ENCODE measurements at places on chromosomes 2 and 18. TPM values are rescaled to one million over a fixed set of nuclear protein-coding genes. Genes with fewer than 3 reads are reported as not detected.

- no peak for DNase-seq
Observed at GRCh38 chr2:191176305-191176704, 25.5 kb upstream of the STAT4 start.

The CYRIA gene
- total RNA-seq = 32.4 TPM

The STAM2 gene
- total RNA-seq = 22.9 TPM

- DNase-seq = no peak
Observed at GRCh38 chr2:225463449-225463848, 63.9 kb downstream of the NYAP2 start.

- DNase-seq = no peak
Observed at GRCh38 chr2:187055463-187055862, 206.5 kb upstream of the ZSWIM2 start.

DNA sequence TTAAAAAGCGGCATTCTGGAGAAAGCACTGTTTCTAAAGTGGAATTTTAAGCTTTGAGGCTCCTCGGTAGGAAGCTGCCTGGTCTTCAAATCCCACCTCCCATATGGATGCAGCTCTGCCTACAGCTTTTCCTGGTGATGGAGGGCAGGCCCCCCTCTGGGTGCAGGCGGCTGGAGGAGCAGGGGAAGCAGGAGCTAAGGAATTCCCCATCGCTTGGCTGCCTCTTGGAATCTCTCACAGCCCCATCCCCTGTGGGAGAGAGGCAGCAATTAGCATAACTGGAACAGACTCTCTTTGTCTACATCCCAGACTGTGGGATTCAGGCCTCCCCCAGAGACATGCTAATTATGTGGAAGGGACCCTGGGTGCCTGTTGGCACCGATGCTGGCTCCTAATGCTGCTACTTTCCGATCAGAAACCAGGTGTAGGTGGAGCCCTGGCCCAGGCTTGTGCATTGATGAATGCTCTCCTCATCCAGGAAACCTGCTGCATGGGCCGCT is 51.3 kb downstream of the LIPG start:
- DNase-seq = no peak

The STPG4 gene
- not detected for total RNA-seq

DNA sequence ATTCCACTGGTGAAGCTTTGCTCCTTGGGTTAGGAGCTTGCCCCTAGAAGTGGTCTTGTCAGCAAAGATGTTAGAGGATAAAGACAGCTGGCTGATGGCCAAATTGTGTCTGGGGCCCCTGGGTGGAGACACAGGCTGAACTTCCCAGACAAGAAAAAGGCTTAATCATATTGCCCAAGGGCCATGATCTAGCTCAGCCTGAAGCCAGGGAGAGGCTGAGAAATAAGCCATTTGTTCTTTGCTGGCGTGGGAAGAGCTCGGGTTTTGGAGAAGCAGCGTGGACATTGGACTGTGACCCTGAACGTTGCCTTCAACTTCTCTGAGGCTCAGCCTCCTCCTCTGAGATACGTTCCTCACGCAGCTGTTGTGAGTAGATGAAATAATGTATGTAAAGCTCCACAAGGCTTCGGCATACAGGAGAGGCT is 153.0 kb downstream of the ZFP36L2 start:
- no peak for DNase-seq

The PTPRN gene
- total RNA-seq = 1.1 TPM

The HOXD4 gene
- total RNA-seq = 3.5 TPM

The TXNDC2 gene
- total RNA-seq = not detected

- no peak for DNase-seq
Observed at GRCh38 chr2:522776-523175, 154.4 kb downstream of the TMEM18 start.

DNA sequence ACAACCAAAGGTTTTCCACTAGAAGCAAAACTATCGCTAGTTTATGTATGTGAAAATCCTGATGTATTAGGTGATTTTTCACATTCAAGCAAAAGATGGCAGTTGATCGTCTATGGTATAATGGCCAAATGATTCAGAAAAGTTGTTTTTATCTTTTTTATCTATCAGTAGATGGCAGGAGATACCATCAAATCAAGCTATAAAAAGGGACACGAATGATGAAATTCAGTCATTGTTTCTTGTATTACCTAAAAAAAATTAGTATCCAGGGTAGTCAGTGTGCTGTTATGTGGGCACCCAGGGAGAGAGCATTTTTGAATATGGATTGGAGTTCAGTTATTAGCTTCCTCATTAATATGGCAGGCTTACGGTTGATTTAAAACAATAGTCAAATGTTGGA is 22.9 kb upstream of the CAVIN2 start:
- DNase-seq = no peak

The SERPINB2 gene
- not detected for total RNA-seq

DNA sequence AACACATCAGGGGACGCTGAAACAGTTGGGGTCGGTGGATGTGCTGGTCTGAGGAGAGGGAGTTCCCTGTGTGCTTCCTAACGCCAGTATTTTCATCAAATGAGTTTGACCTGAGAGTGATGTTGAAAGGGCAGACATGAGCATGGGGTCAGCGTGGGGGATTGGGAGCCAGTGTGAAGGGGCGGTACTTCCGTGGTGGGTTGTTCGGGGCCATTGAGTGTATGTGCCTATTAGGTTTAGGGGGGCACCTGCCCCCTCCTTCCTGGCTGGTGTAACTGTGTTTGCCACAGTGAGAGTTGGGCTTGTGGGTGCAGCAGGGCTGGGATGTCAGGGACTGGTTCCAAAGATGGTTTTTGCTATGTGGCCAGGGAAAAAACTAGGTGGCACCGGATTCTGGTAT is 24.4 kb downstream of the SPEG start:
- DNase-seq = no peak

The ERICH2 gene
- total RNA-seq = 1.6 TPM

- DNase-seq = no peak
Observed at GRCh38 chr2:82062463-82062862, 1757.9 kb upstream of the LRRTM1 start.

The GNLY gene
- total RNA-seq = not detected

DNA sequence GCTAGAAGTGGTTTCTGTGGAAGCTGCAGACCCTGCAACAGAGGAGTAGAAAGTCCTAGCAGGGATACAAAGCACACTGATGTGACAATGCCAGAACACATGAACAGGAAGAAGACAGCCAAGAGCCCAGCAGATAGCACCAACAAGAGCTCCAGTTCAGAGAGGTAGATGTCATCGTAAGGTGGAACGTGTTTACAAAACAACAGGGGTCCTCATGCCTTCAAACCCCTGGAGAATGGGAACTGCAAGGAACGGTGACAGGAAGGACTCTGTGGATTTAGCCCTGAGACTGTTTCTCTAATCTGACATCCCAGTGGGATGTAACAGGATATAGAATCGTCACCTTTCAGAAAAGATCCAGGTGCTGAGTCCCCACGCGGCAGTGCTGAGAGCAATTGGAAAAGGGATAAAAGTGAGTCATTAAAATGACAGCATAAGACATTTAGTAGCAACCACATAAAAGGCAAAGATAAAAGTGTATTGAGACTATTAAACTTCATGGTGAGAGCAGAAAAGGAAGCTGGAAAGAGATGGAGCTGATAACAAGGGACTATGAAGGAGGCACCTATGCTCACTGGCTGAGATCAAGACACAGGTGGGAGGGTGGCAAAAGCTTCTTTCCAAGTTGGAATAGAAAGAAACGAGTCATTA is 195.2 kb downstream of the FBXO15 start:
- no peak for DNase-seq

DNA sequence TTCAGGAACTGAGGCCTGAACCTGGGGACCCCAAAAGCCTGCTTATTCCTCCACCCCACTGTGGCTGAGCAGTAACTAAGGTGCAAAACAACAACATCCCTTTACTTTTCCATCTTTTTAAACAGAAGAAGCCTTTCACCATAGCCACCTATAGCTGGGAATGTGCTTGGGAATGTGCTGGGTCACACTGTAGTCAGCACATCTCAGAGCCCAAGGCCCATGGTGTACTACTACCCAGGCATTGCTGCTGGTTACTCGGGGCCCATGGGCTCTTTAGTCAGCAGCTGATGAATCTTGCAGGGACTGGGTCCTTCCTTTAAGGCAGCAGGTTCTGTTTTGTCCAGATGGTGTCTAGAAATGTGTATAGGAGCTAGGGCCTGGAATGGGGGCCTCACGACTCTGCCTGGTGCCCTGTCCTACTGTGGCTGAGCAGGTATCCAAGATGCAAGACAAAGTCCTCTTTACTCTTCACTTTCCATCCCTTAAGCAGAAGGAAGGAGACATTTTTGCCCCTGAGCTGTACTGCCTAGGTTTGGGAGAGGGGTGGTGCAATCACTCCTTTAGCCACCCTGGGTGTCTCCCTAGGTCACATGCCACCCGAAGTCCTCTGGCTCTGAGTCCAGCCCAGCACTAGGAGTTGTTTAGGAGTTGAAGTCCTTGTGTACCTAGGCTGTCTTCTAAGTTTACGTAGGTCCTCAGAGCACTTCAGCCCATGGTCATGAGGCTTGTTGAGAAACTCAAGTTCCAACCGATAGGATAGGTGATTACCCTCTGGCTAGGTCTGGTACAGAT is 70.1 kb downstream of the OXER1 start:
- DNase-seq = no peak

GRCh38 chr18:57441071-57441794 is 6.1 kb downstream of the ONECUT2 start:
- no peak for DNase-seq

The CCDC148 gene
- 2.2 TPM for total RNA-seq

The GKN2 gene
- total RNA-seq = 0.36 TPM

DNA sequence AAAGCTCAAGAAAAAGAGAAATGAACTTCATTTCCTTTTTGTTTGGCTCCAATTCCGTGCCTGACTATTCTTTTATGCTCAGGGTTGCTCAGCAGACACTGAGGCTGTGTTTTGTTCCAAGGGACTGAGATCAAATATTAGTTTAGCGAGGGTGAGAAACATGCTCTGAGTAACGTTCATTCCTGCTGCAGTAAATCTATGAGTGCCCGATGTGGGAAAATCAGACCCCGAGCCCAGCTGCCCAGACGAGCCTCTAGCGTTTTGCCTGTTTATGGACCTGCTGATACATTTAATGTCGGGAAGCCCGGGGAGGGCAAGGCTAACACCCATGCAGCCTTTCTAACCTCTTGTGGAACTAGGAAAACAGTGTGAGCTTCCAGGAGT is 119.2 kb downstream of the VAPA start:
- DNase-seq = no peak

The BMP10 gene
- not detected for total RNA-seq

DNA sequence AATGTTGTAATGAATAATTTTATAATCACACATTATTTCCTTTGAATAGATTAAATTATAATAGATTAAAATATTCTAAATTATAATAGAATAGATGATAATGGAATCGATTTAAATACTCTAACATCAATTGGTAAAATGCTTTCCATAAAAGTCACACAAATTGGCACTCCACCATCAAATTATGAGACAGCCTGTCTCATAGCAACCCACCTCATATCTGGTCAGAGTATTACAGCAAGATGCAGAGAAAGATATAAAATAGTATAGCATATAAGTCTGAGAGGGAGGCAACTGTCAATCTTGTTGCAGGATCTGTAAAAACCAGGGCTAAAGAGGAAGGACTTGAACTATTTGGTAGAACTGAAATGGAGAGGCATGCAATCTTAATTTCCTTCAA is 98.4 kb upstream of the NCKAP5 start:
- DNase-seq = no peak

The GPR75 gene
- 5.1 TPM for total RNA-seq

The UGT1A8 gene
- total RNA-seq = not detected

The UGT1A10 gene
- total RNA-seq = not detected

The TUBA3D gene
- not detected for total RNA-seq

DNA sequence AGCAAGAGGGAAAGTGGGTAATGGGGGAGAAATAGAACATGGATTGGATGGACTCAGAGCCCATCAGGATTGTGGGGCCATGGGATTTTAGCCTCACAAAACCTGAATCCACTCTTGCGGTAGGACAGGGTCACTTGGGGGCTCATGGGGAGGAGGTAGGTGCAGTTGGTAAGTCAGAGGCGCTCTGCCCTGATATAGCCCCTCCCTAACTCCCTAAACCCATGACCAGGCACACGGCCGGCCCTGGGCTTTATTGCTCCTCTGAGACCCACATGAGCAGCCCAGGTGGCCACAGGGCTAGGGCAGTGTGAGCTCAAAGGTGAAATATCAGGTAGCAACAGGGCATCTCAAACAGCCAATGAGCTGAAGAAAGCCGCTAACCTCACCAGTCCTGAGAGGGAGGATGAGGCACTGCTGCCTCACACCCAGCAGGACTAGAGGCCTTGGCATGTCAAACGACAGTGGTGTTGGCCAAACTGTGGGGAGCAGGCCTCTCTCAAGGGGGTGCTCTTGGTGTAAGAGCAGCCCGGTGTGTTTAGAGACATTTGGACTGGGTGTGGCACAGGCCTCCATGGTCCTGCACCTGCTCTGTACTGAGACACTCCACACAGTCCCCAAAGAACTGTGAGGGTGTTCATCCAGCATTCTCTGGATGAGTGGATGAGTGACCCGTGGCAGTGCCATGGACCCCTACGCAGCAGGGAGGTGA is 90.8 kb upstream of the HS6ST1 start:
- DNase-seq = no peak

DNA sequence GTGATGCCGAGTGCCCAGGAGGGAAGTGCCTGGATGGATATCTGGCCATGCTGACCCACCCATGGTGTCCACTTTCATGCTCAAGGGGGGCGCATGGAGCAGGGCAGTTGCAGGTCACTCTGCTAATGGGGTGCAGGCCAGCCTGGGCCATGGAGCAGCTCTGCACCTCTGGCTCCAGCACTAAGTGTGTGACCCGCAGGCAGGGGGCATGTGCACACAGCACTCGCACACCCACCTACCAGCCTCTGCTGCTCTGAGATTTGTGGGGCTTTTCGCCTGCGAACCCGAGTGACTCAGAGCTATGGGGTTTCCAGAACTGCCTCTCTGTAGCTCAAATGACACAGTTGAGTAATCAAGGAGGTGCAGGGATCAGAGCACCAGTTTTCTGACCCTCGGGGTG is 66.2 kb downstream of the CYP26B1 start:
- no peak for DNase-seq

- no peak for DNase-seq
Observed at GRCh38 chr2:15421753-15422152, 139.4 kb downstream of the NBAS start.

DNA sequence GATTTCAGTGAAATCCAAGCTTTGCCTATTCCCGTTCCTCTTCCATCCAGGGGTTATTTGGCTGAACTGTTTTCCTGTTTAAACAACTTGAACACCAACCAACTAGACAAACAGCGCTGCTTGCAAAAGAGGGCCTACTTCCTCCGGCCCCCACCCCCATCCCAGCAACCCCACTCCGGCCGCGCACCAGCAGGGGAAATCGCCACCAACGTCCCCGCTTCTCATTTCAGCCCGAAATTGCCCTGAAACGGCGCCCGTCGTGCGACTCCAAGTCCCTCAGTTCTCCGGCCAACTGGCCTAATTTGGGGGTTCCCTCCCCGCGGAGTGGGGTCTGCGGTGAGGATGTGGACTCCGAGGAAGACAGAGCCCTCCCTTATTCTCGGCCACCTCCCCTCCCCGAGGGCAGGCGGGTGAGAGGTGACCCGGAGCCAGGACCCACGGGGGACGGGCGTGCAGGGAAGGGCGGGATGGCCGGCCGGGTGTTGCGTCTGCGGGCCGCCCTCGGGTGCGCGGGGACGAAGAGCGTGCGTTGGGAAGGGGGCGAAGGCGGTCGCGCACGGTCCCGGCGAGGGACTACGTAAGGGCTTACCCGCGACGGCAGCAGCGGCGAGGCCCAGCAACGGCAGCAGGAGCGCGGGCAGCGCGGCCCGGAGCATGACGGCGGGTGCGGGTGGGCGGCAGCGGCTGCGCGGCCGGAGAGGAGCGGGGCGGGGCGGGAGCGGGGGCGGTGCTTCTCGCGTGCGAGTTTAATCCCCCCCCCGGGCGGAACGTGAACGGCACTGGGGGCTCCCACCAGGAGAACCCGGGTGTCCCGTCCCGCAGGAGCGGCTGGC is at the start of gene CD302:
CD302 (minus strand) TSS at position 666 of the 833 bp plus-strand sequence; CDS start at position 656, 10 bp downstream.
- peak; percentile 60 for DNase-seq
